SK-N-MC (cell line): ENCODE measurements at places on chromosomes 2 and 18.
A peak's percentile ranks its signal among the peaks of the same experiment; 100 is the strongest.

DNA sequence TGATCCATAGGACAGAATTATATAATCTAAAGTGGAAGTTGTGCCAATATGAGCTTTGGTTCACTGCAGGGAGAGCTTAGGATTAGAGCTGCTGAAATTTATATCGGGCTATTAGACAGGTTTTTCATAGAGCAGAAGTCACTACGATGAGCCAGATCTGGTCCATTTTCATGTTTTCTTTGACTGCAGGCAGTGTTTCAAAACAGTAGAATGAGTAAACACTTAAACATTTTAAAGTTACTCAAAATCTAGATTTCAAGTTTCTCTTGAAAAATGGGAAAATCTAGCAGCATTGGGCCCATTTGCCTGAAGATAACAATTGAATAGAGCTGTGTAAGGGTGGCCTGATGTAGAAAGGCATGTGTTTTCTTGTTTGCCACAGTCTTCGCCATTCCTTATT is 14.5 kb upstream of the ADAM23 start:
- no peak for DNase-seq

- DNase-seq = no peak
Observed at GRCh38 chr2:127874378-127875269, 11.1 kb downstream of the AMMECR1L start.

DNA sequence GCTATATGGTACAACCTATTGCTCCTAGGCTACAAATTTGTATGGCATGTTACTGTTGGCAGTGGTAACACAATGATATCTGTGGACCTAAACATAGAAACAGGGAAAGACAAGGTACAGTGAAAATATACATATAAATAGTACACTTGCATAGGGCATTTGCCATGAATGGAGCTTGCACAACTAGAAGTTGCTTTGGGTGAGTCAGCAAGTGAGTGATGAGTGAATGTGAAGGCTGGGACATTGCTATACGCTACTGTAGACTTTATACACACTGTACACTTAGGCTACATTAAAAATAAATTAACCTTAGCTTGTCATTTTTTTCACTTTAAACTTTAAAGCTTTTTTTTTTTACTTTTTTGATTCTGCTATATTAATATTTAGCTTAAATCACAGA is 500.0 kb upstream of the SETBP1 start:
- no peak for DNase-seq

- no peak for DNase-seq
Observed at GRCh38 chr18:39599251-39599650, 2033.7 kb upstream of the CELF4 start.

DNA sequence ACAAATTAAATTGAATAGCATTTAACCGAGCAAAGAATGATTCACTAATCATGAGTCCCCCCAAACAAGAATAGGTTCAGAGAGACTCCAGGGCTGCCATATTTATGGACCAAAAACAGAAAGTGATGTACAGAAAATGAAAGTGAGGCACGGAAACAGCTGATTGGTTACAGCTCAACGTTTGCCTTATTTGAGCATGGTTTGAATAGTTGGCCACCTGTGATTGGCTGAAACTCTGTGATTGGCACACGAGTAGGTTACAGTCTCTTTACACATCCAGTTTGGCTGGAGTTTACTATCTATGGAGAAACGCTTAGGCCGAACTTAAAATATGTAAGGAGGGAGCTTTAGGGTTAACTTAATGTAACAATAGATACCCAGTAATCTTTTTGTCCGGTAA is 27.0 kb upstream of the DPYSL5 start:
- DNase-seq = no peak

DNA sequence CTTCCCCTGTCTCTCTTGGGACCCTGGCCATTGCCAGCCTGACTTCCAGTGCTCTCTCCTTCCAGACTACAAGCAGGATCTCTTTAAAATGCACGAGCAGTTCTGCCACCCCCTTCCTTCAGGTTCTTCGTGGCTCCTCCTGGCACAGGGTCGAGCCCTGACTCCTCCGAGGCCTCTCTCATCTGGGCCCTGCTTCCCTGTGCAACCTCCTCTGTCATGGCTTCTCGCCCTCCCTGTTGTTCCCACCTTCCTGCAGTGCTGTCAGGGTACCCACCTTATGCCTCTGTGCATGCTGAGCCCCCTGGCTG is 56.7 kb upstream of the RPL31 start:
- DNase-seq = no peak

DNA sequence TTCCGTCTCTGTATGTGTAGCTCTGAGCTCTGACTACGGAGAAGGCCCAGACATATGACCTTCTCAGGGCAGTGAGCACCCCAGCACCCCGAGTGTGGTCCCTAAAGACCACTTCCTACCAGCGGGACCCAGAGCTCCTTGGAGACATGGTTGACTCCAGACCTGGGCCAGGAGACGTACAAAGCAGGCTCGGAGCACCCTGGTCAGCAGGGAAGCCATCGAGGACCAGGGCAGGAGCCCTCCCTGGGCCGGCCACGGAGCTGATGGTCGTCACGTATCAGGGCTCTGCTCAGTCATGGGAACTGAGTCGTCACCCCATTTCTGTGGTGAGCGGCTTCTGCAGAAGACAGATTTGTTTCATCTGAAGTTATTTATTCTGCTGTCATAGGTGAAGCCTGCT is 12.8 kb upstream of the NEU4 start:
- no peak for DNase-seq

DNA sequence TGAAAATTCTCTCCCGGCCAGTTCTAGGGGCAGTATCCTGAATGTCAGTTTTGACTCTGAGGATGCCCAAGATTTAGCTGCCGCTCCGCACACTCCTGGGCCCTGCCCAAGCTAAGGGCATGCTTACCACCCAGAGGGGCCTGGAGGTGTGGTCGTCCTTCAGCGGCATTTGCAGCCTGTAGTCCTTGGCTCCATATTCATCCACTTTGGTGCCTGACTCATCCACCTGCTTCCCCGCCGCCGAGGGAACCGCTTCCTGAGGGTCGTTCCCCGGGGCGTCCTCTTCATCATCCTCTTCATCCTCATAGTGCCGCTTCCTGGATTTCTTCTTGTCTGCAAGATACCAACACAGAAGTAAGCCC is 577 bp downstream of the ERCC3 start:
- DNase-seq = no peak

- peak; percentile 87 for DNase-seq
Observed at GRCh38 chr2:27954771-27955383, 64.3 kb downstream of the BABAM2 start.

GRCh38 chr2:233075141-233075965 is 15.2 kb downstream of the INPP5D start:
- DNase-seq = no peak

DNA sequence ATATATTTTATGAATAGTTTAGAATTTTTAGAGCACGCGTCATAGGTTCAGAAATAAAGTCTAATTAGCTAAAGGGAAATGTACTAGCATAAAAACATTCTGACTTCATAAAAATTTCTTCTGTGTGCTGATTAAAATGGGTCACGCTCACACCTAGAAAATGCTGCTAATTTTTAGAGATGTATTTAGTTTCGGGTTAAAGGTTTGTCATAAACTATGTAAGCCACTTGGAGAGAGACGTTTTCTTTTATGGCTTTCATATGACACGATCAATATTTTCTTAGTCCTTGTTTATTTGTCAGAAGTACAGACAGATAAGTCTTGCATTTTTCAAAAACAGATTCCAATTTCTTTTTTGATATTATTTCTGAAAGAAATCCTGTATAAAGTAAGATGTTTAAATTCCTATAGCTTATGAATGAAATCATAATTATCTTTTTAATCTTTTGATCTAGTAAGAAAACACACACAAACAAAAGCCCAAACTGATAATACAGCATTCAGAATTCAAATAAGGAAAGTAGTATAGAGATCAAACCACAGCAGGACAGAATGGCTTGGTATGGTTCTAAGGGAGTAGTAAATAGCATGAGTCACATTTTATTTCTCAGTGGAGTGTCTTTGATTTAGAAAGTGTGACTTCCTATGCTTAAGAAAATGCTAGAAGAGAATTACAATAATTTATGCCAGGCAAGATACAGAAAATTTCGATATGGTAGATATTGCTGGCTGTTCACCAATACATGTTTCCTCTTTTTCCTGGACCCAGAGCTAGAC is 236.6 kb downstream of the GPD2 start:
- DNase-seq = no peak

DNA sequence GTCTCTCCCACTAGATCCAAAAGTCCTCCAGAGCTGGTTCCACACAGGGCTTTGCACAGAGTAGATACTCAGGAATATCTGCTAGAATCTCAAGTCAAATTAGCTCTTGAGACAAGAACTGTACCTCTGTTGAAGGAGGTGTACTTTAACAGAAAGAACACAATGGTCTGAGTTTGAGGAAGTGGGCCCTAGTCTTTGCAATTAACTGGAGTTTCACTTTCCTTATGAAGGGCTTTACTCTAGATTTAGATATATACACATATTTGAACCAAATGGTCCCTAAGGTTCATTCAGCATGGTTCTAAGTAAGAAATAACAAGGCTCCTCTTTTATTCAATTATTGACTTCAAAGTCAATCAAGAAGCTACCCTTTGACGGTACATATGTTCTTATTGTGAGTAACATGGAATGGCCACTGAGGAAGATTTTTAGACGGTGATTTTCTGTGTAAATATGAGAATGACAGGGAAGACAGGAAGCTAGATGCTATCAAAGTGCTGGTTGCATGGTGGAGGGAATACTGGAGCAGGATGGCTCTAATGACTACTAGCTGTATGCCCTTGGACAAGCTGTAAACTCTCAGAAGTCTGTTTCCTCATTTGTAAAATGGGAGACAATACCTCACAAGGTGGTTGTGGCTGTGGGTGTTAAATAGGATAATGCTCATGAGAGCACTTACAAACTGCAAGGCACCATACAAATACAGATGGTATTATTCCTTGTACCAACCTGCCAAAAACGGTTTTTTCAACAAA is 73.5 kb upstream of the SERTAD2 start:
- no peak for DNase-seq

GRCh38 chr2:240174496-240174895 is 34.0 kb upstream of the OTOS start:
- no peak for DNase-seq

DNA sequence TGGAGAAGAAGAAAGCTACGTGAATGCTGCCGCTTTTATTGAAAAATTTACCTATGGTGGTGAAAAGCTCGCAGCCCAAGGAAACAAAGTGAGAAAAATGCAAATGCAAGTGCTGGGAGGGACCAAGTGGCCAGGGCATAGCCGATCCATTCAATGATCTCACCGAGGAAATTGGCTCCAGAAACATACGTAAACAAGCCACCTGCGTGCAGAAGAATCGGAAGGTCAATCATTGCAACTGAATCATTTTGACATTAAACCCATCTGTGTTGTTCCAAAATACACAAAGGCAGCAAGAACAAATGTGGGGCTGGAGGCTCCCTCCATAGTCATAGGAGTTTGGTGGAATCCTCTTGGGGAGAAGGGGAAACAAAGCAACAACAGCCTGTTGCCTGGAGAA is 51.5 kb downstream of the SRD5A2 start:
- no peak for DNase-seq

DNA sequence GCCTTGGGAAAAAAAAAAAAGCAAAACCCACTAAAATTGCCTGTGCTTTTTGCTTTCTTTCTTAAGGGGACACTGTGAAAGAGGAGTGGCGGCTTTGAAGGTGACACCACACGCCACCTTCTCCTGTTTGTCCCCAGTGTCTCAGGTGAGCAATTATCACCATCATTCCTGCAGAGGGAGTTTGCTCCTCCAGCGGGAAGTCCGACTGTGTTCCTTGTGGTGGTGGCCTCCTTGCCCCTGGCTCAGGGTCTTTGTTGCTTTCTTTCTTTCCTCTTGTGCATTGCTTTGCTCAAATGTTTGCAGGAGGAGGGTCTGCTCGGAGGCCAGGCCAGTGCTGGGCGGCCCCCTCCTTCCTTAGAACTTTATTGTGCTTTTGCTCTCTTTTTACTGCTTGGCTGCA is 164.3 kb upstream of the CXCR4 start:
- no peak for DNase-seq

GRCh38 chr2:159710601-159711180 is 1.6 kb upstream of the MARCHF7 start:
- DNase-seq = no peak

DNA sequence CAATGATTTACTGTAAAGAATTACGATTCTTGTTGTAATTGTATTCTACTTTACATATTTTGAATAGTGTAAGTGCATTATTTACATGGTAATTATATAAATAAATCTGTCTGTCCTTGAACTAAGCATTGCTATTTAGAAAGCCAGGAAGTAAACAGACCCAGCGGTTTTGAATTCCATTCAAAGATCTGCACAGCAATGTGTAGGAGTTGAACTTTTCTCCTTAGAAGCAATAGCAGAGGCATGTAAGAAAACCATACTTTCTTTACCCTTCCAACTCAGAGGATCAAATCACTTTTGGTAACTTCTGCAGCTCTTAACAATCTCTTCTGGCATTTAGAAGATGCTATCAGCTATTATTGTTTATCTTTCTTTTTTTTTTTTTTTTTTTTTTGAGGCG is 109.2 kb upstream of the VRK2 start:
- no peak for DNase-seq

- no peak for DNase-seq
Observed at GRCh38 chr2:30705711-30706533, 101.3 kb downstream of the CAPN13 start.

DNA sequence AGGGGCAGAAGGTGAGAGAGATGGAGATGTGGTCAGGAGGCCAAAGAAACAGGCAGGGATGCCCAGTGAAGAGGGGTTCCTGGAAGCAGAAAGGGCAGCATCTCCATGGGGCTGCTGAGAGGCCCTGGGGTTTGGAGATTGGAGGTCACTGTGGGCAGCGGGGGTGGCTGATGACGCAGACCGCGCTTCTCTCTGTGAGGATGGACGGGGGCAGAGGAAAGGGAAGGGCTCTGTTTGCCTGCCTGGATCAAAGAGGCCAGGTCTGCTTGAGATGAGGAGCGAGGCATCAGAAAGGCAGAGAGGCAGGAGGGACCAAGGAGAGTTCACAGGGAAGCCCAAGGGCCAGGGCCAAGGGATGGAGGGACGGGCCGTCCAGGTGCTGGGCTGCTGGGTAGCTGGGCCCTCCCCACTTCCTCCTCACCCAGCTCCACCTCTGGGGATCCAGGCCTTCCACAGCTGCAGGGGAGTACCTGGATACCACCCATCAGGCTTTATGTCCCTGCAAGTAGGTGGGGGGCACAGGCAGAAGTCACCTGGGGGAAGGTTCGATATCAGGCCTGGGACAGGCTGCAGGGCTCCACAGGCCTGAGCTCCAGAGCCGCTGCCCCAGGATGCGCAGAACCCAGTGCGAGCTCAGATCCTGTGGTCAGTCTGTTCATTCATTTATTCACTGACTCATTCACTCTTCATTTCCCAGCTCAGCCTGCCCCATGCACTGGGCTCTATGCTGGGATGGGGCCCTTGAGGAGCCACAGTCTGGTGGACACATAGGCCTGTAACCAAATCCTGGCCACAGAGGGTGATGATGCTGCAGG is 30.6 kb downstream of the ADRA2B start:
- no peak for DNase-seq

- DNase-seq = no peak
Observed at GRCh38 chr2:63891488-63892030, 49.9 kb downstream of the UGP2 start.

GRCh38 chr2:213649176-213649575 is 364.9 kb downstream of the SPAG16 start:
- DNase-seq = no peak

GRCh38 chr2:168993538-168993937 is 37.6 kb downstream of the ABCB11 start:
- no peak for DNase-seq
